ENCODE measurements at places on chromosomes 1 and 21.
A peak's percentile ranks its signal among the peaks of the same experiment; 100 is the strongest.

DNA sequence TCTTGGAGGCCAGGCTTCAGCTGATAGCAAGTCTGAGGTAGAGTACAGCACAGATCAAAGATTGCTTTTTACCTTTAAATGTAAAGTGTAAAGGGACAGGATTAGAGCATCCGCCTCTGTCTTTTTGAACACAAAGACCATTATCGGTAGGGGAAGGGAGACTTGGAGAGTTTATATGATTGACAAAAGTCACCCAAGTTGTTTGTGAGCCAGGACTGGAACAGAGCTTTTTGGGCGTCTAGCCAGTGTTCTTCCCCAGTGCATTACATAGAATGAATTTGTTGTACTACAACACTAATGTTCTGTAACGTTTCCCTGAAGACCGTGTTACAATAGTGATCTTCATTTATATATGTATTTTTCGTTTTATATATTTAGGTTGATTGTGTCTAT lies 9.3 kb upstream of the PIGC start:
- DNase-seq = no peak

DNA sequence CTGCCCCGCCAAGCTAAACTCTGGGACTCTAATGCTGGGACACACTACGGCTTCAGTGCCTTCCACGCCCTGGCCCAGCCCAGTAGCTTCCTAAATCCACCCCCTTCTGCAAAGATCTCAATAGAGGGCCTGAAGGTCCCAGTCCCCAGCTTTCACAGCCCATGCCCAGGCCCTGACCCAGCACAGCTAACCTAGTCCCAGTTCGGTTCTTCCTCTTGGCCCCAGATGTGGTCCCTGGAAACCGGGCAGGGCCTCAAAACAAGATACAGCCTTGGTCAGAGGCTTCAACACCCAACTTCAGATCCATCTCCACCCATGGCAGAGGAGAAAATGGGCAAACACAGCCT lies 646 bp upstream of the PDZK1IP1 start:
- DNase-seq = no peak

- DNase-seq = no peak
Measured at GRCh38 chr1:160838888-160839287, 23.8 kb downstream of the CD244 start.

- no peak for DNase-seq
Measured at GRCh38 chr21:41726058-41726558, 40.7 kb downstream of the RIPK4 start.

- no peak for DNase-seq
Measured at GRCh38 chr1:226978432-226979114, 38.5 kb downstream of the COQ8A start.

DNA sequence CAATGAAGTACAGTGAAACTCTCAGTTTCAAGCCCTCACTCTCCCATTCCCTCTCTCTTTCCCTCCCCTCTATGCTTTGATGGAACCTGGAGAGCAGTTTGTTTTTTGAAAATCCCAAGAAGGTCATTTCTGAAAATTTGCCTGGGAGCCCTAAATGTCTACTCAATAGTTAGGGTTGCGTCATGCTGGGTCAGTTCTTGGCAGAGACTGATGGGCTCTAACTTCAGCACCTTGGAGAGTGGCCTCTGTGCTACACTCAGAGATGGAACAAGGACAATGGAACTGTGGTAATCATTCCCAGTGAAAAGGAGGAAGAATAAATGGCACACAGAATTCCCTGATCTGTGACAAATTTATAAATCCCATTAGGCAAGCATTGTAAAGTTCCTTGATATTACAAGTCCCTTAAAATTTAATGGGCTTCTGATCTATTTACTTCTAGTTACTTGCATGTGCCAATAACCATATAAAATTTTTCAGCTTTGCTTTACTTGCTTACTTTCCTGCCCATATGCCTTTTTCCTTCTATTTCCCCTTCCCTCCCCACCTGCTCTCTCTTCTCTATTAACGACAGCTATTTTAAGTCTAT lies 182.9 kb upstream of the KCND3 start:
- peak; percentile 56 for DNase-seq

DNA sequence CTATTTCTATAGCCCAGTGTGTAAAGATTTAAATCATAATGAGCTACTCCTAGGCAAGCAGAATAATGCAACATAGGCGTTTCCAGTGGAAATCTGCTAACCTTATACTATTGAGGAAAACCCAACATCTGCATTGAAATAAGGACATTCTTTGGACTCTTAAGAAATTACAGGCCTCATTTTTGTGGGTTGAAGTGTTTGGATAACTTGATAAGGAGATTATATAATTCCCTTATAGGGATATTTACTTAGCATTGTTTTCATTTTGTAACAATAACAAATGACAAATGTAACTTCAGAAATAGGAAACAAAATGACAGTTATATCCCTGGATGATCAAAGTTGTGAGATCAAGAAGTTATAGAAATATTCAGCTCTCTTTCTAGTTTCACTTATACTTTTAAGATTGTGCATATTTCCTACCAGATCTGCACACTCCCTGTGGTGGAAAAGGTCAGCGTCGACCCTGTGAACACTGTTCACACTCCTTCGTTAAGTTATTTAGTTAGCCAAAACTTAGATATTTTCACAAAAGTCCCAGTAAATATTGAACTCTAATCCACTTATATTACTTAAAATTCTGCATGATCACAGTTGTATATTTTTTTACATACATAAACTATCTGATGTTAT lies 284.4 kb upstream of the C1orf105 start:
- peak; percentile 82 for DNase-seq

- DNase-seq = no peak
Measured at GRCh38 chr1:233372218-233373120, 44.9 kb downstream of the MAP3K21 start.

DNA sequence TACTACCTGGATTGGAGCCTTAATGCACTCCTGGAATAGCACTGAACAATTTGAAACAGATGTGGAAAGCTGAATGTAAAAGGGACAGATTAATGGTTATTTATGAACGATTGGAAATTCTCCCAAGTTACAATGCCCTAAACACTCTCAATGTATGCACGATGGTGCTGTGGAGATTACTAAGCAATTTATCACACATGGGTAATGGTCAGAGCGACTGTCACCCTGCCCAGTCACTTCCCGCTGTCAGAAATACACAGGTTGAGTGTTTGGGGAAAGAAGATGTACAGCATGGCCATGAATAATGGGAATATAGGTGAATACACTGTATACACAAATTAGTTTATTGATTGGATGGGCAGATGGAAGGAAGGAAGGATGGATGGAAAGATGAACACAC lies 342.4 kb downstream of the VAV3 start:
- DNase-seq = no peak

- DNase-seq = no peak
Measured at GRCh38 chr1:227263869-227264268, 54.4 kb downstream of the CDC42BPA start.

DNA sequence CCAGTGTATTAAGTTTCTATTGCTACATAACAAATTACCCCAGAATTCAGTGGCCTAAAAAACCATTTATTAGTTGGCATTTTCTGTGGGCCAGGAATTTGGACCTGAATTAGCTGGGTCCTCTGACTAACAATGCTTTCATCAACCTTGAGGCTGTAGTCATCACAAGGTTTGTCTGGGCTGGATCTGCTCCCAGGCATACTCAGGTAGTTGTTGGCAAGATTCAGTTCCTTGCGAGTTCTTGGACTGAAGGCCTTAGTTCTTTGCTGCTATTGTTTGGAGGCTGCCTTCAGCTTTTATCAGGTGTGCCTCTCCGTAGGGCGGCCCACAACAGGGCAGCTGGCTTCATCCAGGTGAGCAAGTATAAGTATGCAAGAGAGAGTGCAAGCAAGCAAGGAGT lies 31.4 kb upstream of the DEPDC1 start:
- no peak for DNase-seq

GRCh38 chr1:51610637-51611036 lies 6.3 kb upstream of the OSBPL9 start:
- no peak for DNase-seq

GRCh38 chr1:99180915-99181314 lies 83.4 kb upstream of the PLPPR4 start:
- DNase-seq = no peak

DNA sequence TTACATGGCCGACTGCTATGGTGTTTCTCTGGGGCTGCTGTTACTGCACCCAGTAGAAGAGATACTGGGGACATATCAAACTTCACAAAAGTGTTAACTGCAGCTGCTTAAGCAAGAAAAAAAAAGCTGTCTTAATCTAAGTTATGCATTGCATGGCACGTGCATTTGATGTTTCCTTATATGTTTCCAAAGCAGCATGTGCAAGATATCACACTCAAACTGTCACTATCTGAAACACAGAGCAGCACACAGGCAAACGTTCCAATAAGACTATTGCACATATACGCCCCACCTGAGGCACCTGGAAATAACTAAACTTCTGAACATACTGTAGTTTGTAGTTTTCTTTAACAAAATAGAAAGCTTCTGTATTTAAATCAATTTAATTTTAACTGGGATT lies 671.4 kb upstream of the ADGRL2 start:
- DNase-seq = no peak

DNA sequence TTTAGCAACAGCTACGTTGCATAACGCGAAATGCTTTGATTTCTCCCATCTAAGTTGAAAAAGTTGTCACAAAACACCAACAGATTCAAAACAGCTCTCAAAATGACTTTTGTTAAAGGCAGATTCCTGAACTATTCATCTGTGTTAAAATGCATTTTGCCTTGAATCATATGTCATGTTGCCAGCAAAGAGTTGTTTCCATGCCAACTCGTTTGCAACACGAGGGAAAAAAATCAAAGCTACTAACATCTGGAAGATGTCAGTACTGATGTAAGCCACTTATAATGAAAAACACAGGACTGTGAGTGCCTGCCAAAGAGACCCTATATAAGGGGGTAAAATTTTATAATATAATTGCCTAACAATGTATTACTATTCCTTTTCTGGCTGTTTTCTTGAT lies 182.7 kb upstream of the PTBP2 start:
- peak; percentile 91 for DNase-seq

DNA sequence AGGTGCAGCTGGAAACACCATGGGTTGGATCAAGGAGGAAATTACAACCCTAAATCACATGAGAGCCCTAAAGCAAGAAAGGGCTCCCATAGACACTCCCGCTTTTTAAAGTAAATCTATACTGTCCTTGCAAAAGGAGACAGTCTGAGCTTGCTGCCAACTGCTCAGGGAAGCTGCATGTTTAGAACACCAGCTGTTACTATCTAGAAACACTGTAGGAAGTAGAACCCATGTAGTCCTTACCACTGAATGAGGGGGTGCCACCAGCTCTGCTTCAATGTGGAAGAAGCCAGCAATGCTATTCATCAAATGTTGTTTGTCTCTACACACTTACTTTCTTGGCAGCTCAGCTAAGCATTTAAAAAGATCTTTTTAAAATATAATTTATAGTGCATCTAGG lies 79.8 kb downstream of the PIGK start:
- no peak for DNase-seq

DNA sequence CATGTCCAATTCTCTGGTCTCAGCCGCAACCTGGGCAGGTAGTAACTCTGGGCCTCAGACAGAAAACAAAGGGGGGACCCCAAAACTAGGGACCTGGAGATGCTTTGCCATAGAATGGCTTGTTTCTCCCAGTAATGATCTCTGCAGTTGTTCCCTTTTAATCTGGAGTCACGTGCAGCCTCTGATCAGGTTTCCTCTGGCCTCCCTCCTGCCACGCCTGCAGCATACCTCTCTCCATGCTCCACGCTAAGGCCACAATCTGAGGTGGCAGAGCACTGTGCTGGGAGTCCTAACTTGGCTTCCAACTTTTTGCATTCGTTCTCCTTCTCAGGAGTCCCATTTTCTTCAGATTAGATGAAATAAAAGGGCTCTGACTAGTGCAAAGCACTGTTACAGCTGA lies 1.9 kb downstream of the PABPC4 start:
- peak; percentile 41 for DNase-seq

- DNase-seq = no peak
Measured at GRCh38 chr1:47514229-47514628, 76.4 kb downstream of the FOXD2 start.

DNA sequence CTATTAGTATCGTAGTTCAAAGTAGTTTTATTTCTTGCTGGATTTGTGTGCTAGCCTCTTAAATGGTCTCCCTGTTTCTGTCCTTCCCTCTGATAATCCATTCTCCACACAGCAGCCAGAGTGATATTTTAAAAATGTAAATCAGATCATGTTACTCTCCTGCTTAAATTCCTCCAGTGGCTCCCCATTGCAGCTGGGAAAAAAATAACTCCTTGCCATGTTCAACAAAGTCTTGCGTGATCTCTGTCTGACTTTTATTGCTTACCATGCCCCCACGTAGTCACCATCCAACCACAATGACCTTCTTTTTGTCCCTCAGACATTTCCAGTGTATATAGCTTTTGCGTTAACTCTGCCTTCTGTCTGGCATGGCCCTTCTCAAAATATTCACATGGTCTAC lies 178.8 kb downstream of the FGGY start:
- no peak for DNase-seq

GRCh38 chr1:53176452-53177208 lies 20.0 kb upstream of the CPT2 start:
- DNase-seq = no peak

DNA sequence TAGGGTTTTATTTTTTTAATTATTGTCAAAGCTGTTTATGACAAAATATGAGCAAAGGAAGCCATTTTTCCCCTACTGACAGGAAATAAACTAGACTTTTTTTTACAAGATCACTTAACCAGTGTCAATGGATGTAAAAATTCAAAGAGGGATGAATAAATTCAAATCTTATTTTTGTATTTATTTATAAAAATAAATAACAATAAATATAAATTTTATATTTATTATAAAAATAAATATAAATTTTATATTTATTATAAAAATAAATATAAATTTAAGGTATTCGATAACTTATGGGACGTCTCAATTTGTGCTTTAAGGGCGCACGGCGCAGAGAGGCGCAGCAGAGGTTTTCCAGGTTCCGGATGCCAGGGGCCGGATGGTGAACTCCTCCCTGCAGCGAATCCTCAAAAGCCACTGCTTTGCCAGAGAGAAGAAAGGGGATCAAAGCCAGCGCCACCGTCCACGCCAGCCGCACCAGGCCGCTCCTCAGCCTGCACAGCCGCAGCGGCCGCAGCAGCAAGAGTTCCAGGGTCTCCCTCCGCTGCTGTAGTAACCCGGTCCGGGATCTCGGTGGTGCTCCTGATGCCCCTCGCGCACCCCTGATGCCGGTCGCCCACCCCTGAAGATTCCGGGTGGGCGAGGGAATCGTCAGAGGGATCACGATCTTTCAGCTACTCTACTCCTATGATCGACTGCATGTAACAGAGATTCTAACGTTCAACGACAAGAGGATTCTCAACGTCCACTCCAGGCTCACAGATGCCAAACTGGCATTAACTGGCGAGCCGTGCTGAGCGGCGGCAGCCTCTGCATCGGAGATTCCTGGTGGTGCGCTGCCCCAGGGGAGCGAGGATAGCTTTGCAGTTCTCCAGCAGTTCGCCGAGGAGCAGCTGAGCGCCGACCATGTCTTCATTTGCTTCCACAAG lies 28.5 kb upstream of the RLF start:
- peak; percentile 24 for DNase-seq
